ENCODE measurements at places on chromosomes 1 and 21.

DNA sequence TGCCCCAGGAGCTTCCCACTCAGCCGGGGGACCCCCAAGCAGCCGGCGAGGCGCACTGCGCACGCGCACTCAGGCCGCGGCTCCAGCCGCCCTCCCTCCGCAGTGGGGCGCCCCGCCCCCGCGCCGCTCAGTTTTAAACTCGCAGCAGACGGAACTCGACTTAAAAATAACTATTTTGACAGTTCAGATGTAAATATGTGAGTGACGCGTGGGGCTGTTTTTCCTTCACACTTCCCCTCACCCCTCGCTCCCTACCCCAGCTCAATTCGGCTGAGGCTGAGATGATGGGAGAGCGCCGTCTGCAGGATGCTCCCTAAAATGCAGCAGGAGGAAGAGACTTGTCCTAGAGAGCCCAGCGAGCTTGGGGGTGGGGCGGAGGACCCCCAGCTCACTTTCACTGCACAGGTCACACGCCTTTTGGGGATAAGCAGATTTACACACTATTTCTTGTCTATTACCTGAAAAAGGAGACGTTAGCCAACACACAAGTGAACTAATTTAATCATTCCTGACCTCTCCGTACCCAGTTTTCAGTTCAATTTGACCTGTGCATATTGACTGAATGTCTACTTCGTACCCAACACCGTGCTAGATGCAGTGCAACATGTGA, 8.9 kb upstream of the LEMD1 start:
- ATAC-seq: peak; percentile 70

- ATAC-seq: no peak
Measured at GRCh38 chr1:224302947-224303346, 27.0 kb downstream of the NVL start.

GRCh38 chr1:107842241-107842640, 122.7 kb downstream of the VAV3 start:
- peak; percentile 98 for ATAC-seq

- no peak for ATAC-seq
Measured at GRCh38 chr1:2067981-2068380, 17.8 kb downstream of the PRKCZ start.

- ATAC-seq: no peak
Measured at GRCh38 chr1:44019466-44019948, 11.8 kb downstream of the SLC6A9 start.

- no peak for ATAC-seq
Measured at GRCh38 chr1:48710318-48710717, 66.4 kb downstream of the BEND5 start.

GRCh38 chr1:33047839-33048305, 11.2 kb upstream of the AK2 start:
- no peak for ATAC-seq

- ATAC-seq: no peak
Measured at GRCh38 chr1:247769603-247770002, 9.2 kb upstream of the OR1C1 start.

DNA sequence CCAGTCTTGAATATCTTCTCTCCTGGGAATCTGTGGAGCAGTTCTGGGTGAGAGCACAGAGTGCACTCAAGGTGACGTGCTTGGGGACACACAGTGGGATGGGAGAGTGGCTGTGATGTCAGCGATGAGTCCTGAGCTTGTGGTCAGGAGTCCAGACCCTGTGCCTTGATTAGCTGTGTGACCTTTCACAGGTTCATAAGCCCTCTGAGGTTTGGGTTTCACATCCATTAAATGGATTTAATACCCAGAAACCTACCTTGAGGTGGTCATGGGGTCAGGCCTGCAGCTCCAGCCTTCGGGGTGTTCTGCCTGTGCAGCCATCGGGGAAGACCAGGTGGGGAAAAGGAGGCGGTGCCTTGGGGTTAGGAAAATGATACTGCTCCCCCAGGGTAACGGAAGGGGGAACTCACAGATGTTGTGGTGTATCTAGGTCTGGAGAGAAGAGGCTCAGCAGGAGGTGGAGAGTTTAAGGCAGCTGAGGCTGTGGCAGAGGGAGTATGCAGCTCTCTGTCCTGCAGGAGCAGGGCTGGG, 38.5 kb upstream of the ETV3 start:
- ATAC-seq: no peak

GRCh38 chr1:26349188-26349876, 4.6 kb downstream of the CRYBG2 start:
- no peak for ATAC-seq

DNA sequence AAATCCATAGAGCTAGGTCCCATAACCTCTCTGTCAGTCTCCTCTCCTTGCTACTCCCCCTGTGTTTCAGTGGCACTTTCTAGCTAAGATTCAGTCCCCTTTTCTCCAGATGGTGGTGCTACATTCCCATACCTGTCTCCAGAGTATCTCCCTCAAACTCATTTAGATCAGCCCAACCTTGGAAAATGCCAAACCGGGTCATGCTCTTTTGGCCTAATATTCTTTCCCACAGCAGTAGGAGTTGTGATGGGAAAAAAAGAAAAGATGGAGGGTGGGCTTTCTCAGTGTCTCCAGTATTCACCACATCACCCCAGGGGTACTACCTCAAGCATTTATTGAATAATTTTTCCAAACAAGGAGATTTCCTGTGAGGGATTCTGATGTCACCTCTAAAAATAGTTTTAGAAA, 3.2 kb upstream of the RXFP4 start:
- peak; percentile 21 for ATAC-seq

All from activated T-helper 17 cell treated with anti-CD3 and anti-CD28 coated beads, Interleukin-2, amount 50 U/mL, for 72 hours (primary cell).